ENCODE measurements at places on chromosomes 7 and 10.

GRCh38 chr7:127820732-127821085 is 168.7 kb downstream of the SND1 start:
- no peak for DNase-seq

- no peak for DNase-seq
These were observed 191.2 kb downstream of the DYNC1I1 start for GRCh38 chr7:95963446-95963990.

DNA sequence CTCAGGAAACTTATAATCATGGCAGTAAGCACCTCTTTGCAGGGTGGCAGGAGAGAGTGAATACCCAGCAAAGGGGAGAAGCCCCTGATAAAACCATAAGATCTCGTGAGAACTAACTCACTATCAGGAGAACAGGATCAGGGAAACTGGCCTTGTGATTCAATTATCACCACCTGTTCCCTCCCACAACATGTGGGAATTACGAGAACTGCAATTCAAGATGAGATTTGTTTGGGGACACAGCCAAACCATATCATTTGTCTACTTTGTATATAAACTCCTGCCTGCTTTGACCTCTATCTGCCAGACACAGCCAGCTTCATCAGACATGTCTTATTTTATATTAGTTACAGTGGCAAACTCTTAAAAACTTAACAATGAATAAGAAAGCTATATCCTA is 50.4 kb downstream of the ARMC3 start:
- no peak for DNase-seq

GRCh38 chr10:24518981-24519597 is 204.6 kb downstream of the ARHGAP21 start:
- DNase-seq: peak; percentile 61

DNA sequence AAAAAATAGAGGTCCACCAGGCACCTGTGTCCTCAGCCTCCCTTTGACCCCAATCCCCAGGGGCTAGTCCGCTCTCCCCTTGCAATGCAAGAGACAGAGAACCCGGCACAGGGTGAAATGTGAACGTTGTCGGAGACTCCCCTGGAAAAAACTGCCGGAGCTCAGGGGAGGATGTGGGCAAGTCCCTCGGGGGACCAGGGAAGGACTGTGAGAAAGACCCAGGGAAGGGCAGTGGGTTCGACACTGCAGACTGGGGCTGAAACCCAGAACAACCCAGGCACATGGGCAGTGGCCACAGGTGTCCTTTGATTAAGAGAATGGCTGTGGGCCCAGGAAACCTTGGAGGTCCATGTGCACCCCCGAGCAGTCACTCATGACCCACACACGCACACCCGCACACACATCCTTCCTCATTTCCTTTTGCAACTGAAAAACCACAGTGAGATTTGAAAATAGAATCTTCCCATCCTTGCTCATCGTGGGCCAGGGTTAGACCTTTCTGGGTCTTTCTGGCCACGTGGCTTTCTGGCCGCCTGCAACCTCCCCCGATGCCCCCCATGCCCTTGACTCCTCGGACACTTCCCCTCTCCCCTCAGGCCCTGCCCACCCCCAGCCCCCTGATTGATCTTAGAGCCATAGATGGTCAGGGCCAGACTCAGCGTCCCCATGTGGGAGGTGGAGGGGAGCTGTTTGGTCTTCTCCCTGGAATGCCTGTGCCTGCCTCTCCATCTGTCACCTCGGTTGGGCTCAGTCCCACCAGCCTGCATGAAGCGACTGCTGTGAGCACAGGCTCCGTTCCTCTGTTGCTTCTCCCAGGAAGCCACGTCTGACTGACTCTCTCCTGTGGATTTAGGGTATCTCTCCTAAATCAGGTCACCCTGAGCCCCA is 7.9 kb downstream of the LAT2 start:
- no peak for DNase-seq

DNA sequence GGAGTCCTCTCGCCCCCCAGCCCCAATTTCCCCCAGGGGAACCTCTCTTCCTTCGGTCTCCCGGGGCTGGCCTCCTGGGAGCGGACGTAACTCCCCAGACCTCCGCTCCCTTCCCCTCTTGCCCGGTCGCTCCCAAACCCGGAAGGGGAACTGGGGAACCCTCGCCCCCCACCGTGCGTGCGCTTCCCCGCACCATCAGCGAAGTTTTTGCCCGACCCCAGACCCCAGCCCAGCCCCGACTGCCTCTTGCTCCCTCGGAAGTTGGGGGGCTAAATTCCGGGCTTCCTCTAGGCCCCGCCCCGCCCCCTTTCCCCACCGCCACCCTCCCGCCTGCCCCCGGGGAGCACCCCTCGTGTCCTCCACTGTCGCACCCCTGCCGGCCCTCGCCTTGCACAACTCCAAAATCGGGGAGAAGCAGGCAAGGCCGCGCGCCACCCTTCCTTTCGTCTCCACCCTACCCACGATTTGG is 436 bp downstream of the GNB2 start:
- DNase-seq: no peak

DNA sequence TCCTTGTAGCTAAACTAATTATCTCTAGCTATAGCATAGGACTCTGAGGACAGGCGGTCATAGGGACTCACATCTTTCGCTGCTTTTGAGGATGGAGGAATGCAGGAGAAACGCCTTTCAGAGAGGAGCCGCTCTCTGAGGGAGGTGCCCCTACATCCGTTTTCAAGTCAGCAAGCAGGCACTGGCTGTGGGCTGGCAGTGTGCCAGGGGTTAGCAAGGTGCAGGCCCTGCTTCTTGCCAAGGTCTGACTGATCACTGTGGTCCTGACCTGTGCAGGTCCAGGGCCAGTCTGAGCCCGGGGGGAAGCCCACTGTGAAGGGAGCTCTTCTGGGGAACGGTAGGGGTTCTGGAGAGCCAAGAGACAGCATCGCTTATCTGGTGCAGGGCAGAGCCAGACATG is 89.4 kb downstream of the SH3PXD2A start:
- DNase-seq: no peak

- DNase-seq: peak; percentile 27
These were observed 41.5 kb upstream of the PRKCQ start for GRCh38 chr10:6621536-6621935.

DNA sequence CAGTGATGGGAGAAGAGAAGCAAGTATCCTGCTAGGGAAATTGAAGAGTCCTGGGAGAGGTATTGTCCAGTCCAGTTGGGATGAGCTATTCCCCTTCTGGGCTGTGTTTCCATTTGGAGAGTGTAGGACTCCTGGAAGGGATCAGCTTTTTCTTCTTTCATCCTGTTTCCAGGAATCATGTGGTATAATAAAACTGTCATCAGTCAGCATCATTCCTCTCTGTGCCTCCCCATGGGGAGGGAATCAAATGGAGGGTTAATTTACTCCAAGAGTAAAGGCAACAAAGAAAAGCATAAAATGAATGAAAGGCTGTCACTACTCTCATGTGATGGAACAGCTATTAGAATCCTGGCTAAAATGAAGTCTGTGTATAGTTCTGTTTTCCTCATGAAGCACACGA is 429.9 kb downstream of the SORCS3 start:
- no peak for DNase-seq

DNA sequence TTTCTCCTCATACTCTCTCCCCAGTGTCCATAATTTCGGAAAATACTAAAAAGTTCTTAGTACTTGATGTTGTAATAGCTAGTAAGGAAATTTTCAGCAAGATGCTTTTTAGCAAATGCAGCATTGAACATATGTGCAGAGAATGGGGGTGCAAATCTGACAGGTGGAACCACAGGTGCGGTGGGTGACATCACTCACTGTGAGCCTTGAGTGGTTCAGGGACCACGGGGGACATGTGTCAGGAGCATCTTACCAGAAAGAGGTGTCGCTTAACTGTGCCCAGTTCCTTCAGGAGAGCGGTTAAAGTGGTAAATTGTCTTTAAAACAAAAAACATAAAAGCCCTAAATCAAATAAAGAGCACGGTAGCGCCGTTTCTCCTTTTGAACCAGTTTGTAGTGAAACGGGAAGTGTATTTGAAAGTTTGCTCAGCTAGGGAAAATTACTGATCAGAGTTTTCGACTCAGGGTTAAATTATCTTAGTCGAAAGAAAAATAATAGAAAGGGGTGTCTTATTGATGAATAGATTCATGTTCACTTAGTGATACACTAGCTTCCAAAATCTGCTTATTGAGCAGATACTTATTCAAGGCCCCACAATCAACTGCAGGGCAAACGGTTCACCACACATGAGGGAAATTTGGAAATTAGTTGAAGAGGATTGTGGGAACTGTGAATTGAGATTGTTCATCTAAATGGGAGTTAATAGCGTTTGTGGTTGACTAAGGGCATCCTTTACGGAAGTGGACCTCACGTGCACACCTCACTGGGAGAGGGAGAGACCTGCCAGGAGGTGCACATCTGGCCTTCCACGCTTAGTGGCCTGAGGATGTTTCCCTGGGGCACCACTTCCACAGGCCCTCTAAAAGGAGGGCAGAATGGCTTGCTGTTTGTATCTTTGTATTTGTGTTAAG is 12.7 kb downstream of the CUL1 start:
- no peak for DNase-seq

GRCh38 chr10:86186633-86187032 is 180.0 kb downstream of the GRID1 start:
- DNase-seq: no peak

DNA sequence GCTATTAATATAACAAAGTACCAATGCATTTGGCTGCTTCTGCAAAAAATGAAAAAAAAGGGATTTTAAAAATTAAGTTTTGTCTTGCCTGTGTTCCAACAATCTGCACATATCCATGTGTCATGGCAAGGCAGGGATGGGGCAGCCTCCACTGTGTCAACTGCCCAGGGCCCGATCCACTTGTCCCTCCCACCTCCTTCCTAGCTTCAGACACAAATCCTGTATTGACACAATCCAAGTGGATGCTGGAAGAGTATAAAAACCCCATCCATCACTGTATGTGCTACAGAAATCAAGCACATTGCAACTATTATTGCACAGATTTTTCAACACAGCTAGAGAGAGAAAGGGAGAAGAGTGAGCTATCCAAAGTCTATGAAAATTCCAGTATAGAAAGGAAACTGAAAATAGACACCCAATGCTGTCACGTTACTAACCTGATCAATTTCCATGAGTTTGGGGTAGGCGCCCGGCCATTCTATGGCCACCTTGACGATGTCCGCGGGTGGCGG is 106.4 kb downstream of the ELMO1 start:
- DNase-seq: no peak

GRCh38 chr7:133369130-133369529 is 116.3 kb downstream of the EXOC4 start:
- DNase-seq: no peak

DNA sequence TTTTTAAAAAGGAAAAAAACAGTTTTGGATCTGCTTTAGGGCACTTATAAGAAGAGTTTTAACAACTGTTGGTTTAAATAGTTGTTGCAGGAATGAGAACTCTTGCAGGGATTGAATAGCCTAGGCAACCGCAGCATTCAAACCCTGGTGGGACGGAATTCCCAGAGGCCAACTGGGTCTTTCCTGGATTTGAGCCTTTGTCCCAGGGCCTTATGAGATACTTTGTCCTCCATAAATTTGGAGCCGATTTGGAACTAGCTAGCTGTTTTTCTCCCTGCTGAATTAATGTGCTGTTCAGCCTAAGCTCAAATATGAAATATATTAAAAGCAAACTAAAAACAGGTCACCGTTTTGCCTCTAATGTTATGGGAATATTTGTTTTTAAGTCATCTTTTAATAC is 109.6 kb downstream of the LRMDA start:
- DNase-seq: no peak

DNA sequence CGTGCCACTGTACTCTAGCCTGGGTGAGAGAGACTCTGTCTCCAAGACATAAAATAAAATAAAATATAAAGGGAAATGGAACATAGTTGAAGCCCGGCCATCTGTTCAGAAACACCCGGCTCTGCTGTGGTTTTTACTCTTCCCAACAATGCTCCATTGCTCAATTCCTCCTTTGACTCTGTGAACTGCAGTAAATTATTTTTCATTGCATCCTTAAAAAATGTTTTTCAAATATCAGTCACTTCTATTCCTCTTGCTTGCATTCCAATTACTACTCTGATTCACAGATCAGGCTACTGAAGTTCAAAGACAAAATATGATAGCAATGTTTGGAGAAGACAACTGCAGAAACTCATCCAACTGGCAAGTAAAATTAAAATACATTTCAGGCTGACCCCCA is 983.0 kb downstream of the SORCS1 start:
- DNase-seq: peak; percentile 85
